ENCODE measurements at places on chromosomes 6 and 20. TPM values are rescaled to one million over a fixed set of nuclear protein-coding genes. Genes with fewer than 3 reads are reported as not detected.

The PDYN gene
- not detected for polyA plus RNA-seq

The CDH22 gene
- polyA plus RNA-seq = 0.86 TPM

The PET117 gene
- 23.1 TPM for polyA plus RNA-seq

The LY6G6C gene
- not detected for polyA plus RNA-seq

The SMIM8 gene
- 101 TPM for polyA plus RNA-seq

The FAM217A gene
- not detected for polyA plus RNA-seq

The TAP1 gene
- polyA plus RNA-seq = 3.8 TPM

The ETV7 gene
- polyA plus RNA-seq = not detected

The PEX3 gene
- 90.2 TPM for polyA plus RNA-seq

The ZNF311 gene
- 0.77 TPM for polyA plus RNA-seq

The INSM1 gene
- 0.11 TPM for polyA plus RNA-seq

The SLC22A2 gene
- polyA plus RNA-seq = not detected

The NHLRC1 gene
- 2.7 TPM for polyA plus RNA-seq

The KHDRBS2 gene
- 20.7 TPM for polyA plus RNA-seq

The KCNK16 gene
- not detected for polyA plus RNA-seq

The LAMA2 gene
- polyA plus RNA-seq = 1.2 TPM

The HSPA1B gene
- polyA plus RNA-seq = 0.20 TPM

The GLP1R gene
- polyA plus RNA-seq = not detected

The MTHFD1L gene
- polyA plus RNA-seq = 3.9 TPM

The SLC26A8 gene
- 2.9 TPM for polyA plus RNA-seq

The DDO gene
- polyA plus RNA-seq = 2.1 TPM

The ZNF334 gene
- polyA plus RNA-seq = 10.5 TPM

The FNDC11 gene
- not detected for polyA plus RNA-seq

The CYP24A1 gene
- not detected for polyA plus RNA-seq

The GPR6 gene
- not detected for polyA plus RNA-seq

The STAU1 gene
- polyA plus RNA-seq = 61.0 TPM

The AGER gene
- not detected for polyA plus RNA-seq

The POPDC3 gene
- polyA plus RNA-seq = 13.5 TPM

The HCRTR2 gene
- not detected for polyA plus RNA-seq

The WFDC8 gene
- not detected for polyA plus RNA-seq

The WFDC12 gene
- polyA plus RNA-seq = not detected

The NMBR gene
- 1.1 TPM for polyA plus RNA-seq

The CPNE5 gene
- 22.8 TPM for polyA plus RNA-seq

The RUNX2 gene
- polyA plus RNA-seq = 1.8 TPM

The OXT gene
- not detected for polyA plus RNA-seq

The CLVS2 gene
- 16.6 TPM for polyA plus RNA-seq

The FOXS1 gene
- not detected for polyA plus RNA-seq

The TPMT gene
- polyA plus RNA-seq = 16.4 TPM

The XKR7 gene
- 0.04 TPM for polyA plus RNA-seq

The ARFGEF3 gene
- polyA plus RNA-seq = 10.4 TPM

The SOBP gene
- 13.2 TPM for polyA plus RNA-seq

The ERVFRD-1 gene
- polyA plus RNA-seq = not detected

The PSMB9 gene
- 0.32 TPM for polyA plus RNA-seq
